ENCODE measurements at places on chromosomes 16 and 17.
A peak's percentile ranks its signal among the peaks of the same experiment; 100 is the strongest.

- no peak for DNase-seq
Measured at GRCh38 chr16:87066133-87067002, 250.8 kb downstream of the C16orf95 start.

- no peak for DNase-seq
Measured at GRCh38 chr17:74678541-74678940, 34.2 kb downstream of the CD300LF start.

DNA sequence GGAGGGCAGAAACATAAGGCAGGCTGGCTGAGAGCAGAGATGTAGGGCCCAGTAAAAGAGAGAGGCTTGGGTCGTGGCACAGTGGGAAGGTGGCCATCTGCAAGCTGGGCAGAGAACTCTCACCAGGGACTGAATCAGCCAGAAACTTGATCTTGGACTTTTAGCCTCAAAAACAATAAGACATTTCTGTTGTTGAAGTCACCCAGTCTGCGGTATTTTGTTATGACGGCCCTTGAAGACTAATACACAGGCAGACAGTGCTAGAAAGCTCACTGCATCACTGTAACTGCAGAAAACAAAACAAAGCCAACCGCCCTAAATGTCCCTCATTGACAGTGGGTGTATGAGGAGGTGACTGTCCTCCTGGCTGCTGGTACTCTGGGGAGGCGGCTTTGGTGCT is 3.9 kb upstream of the JPH3 start:
- DNase-seq, result no peak

- no peak for DNase-seq
Measured at GRCh38 chr17:80105762-80106161, 4.4 kb downstream of the GAA start.

DNA sequence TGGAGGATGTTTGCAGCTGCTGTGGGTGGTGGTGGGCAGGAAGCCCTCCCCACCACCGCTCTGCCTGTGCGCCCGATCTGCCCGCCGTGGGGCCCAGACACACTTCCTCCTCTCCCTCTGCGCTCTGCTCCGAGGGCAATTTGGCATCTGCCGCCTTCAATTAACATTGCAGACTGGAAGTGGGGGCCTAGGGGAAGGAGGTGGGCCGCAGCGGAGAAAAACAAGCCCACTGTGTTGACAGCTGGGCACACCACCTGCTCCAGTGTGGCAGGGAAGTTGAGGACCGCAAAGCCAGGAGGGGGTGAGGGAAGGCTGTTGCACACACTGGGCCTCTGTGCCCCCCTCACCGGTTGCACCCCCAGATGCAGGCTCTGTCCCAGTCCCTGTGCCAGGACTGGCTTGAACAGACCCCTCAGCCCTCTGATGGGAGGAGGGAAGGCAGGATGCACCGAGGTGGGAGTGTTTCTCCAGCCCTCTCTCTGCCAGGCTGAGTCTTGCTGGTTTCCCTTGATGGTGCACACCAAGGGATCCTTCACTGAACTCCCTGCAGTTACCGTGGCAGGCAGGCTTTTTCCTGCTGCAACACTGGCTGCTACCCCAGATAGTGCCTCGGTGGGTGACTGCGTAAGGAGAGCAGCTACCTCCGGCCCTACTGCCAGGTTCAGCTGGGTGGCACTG is 72.8 kb upstream of the MED9 start:
- peak; percentile 37 for DNase-seq

DNA sequence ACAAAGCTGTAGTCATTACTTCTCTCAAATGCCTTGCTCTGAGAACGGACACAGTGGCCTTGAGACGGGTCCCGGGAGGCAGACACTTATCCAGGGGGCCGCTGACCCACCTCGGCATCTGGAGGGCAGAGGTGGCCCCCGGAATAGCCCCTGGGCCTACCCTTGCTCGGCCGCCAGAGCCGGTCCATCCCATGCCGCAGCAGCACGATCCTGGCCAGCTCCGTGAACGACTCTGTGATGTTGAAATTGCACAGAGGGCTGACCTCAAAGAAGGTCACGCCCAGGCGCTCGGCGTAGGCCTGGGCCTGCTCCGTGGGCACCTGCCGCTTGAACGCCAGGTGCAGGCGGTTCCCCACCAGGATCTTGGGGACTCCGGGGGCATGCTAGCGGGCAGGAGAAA is 10.1 kb upstream of the WDR45B start:
- no peak for DNase-seq

DNA sequence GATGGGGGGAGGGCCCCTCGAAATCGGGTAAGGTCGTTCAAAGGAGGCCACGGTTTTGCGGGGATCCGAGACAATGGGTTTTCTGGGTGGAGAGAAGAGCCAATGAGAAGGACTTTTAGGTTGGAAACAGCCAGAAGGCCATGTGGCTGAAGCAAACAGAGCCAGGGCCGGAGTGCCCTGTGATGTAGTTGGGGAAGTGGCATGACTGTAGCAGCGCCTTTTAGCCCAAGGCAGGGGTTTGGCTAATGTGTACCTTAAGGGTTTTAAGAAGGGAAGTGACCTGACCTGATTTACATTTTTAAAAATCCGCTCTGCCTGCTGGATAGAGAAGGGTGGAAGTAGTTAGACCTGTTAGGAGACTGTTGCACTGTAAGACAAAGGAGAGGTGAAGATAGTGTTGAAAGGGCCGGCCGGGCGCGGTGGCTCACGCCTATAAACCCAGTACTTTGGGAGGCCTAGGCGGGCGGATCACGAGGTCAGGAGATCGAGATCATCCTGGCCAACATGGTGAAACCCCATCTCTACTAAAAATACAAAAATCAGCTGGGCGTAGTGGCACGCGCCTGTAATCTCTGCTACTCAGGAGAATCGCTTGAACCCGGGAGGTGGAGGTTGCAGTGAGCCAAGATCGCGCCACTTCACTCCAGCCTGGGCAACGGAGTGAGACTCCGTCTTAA is 1.0 kb downstream of the LYRM1 start:
- peak; percentile 6 for DNase-seq

DNA sequence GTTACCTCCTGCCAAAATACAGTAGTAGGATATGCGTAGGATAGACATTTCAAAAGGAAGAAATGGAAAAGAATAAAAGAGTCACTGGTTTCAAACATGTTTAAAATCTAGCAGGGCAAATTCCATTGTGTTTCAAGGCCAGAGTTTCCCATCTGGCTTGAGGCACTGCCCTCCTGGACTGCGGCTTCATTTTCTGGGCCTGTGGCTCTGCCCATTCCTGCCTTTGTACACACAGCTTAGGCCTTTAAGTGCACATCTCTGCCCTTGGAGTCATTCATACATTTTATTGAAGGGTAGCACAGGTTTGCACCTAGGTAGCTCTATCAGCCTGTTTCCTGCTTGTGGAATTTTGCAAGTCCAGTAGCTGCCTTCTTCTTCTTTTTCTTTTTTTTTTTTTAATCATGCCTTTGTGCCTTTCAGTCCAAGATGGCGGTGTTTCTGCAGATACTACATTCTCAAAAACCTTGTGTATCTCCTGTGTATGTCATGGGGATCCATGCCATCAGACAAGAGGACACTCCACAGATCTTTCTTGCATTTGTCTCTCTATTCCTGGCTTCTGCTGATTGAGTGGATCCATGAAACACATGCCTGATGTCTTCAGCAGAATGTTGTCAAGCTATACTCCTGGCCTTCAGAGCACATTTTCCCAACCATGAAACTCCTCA is 282.9 kb downstream of the BCAS3 start:
- DNase-seq, result no peak

DNA sequence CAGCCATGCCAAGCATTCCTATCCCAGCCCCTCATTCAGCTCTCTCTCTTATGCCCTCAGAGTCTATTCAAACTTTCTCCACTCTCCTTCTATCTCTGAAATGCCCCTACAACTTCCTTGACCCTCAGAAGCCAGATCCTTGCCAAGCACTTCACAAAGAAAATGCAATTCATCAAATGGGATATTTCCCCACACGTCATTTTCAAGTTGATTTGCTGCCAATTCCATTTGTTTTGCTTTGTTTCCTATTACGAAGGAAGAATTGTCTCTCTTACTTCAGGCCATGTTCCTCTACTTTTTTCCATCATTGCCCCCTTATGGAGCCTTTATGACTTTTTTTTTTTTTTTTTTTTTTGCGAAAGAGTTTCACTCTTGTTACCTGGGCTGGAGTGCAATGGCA is 9.2 kb upstream of the ALOX12 start:
- DNase-seq, result no peak

GRCh38 chr17:60902399-60902798 is 224.7 kb downstream of the BCAS3 start:
- DNase-seq, result no peak

DNA sequence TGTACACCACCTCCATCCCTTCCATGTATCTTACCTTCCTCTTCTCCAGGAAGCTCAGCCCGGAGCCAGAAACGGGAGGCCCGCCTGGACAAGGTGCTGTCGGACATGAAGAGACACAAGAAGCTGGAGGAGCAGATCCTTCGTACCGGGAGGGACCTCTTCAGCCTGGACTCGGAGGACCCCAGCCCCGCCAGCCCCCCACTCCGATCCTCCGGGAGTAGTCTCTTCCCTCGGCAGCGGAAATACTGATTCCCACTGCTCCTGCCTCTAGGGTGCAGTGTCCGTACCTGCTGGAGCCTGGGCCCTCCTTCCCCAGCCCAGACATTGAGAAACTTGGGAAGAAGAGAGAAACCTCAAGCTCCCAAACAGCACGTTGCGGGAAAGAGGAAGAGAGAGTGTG is 756 bp upstream of the MVP start:
- no peak for DNase-seq

GRCh38 chr17:34713687-34714086 is 134.3 kb downstream of the TMEM132E start:
- DNase-seq, result no peak

DNA sequence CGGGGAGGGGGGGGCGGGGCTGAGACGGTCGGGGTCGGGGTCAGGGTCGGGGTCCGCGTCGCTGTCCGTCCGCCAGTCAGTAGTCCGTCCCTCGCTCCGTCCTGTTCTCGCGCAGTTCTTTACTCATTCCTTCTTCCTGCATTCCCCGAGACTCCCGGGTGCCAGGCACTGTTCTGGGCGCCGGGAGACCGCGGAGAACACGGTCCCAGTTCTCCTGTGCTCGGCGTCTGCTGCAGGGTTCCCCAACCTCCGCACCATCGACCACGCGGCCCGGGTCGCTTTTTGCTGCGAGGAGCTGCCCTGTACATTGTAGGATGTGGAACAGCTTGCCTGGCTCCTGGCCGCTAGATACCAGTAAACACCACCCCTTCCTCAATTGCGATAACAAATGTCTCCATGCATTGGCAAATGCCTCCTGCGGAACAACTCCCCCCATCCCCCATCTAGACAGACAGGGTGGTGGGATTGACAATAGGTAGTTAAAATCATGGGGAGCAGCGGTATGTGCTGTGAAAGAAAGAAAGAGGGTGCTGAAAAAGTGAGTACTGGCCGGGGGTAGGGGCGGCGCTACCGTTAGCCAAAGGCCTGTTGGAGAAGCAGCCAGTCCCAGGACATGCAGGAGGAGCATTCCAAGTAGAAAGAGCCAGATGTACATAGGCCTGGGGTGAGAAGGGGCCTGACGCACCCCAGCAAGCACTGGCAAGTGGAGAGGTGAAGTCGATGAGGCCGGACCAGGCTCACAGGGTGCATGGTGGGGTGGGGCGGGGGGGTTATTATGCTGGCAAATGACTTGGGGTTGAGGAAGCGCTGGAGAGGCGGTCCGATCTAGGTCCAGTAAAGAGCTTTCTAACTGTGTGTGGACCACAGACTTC is 631 bp downstream of the TRAF7 start:
- no peak for DNase-seq

GRCh38 chr17:50594128-50594823 is 33.8 kb downstream of the CACNA1G start:
- no peak for DNase-seq

DNA sequence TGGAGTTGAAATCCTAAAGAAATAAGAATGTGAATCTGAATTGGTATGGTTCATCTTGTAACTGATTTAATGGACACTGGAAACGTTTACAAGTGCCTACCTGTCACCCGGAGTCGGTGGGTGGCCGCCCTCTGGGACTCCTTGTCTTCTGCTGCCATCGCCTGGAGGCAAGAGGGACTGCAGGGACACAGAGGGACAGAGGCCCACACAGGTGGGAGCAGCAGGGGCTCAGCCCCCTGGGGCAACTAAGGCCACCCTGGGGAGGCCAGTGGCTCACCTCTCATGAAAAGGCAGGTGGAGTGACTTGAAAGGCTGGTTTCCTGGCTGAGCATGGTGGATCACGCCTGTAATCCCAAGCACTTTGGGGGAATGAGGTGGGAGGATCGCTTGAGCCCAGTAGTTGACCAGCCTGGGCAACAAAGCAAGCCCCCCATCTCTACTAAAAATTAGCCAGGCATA is 23.2 kb downstream of the TMEM92 start:
- peak; percentile 74 for DNase-seq

DNA sequence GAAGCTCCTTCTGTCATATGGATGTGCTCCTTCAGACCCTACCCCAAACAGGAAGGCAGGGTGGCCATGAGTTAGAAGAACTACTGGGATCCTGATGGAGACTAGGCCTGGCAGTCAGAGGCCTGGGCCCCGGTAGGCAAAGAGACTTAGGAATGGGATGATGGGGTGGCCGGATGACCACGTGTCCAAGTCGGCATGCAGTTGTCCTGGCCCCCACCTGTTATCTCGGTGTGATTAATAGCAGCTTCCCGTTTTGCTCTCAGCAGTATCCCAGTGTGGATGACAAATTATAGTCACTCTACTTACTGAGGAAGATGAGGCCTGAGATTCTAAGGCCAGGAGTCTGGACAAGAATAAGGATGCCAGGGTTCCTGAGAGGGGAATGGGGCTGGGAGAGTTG is 1.5 kb downstream of the TNFSF12 start:
- no peak for DNase-seq

DNA sequence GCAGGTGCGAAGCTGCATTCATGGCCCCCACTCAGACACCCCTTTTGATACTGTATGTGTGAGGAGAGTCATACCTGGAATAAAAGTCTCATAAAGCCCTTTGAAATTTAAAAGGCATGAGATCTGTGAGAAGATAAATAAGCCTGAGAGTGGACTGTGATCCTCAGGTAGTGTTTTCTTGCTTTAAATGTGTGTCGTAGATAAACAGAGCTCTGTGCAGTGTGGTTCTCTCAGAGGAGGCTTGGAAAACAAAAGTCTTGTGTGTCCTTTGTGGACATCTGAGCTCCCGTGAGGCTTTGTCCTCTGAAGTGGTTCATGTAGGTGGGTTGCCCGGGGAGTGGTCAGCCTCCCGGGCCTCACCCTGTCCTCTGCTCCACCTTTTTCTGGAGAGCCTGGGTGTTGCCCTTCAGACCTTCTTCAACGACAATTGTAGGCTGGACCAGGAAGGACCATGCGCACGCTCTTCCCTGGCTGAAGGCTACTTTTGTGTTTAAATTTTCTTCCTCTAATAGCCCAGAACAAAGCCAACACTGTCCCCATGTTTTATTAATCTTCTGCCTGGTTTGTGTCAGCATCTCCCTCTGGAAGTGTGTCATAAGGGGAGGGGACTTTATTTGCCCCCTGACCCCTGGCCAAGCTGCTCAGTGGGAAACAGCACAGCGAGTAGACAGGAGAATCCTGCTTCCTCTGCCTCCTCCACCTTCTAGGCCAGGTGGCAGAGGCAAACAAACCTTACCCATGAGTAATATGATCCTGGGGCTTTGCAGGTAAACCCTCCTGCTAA is 151.2 kb downstream of the MSI2 start:
- no peak for DNase-seq

GRCh38 chr17:44610871-44611270 is 45.4 kb upstream of the MEIOC start:
- no peak for DNase-seq

- peak; percentile 66 for DNase-seq
Measured at GRCh38 chr17:64306850-64307463, 43.9 kb upstream of the TEX2 start.

- DNase-seq, result no peak
Measured at GRCh38 chr17:2415081-2415480, 14.2 kb upstream of the MNT start.
